Stomach (tissue), 19 donors: ENCODE measurements at places on chromosomes 11 and 22.

DNA sequence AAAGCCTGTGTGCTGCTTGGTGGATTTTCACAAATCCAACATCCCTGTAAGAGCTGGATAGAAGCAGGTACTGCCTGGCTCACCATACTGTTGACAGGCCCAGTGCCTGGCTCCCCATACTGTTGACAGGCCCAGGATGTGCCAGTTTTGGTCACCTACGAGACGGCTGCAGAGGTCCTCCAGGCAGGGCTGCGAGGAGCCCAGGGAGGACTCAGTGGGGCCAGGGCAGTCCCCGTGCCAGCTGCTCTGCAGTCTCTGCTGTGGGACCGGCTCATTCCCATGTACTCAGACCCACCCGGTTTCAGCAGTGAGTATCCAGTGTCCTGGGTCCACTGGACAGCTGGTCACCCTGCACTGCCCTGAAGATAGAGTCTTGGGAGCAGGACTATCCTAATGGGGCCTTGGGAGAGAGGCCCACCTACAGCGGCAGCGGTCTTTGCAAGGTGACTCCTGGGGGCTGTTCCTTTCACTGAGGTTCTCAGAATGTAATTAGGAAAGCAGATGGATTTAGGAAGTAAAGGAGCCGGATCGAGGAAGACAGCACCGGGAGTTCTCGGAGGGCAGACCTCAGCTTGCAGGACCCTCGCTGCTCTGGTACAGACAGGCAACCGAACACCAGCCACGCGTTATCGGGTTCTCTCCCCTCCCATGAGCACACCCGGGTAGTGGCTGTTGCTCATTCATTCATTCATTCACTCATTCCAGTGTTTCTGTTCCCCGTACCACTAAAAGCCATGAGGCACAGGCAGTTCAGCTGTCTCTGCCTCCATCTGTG, 106.1 kb downstream of the CTTN start:
- DNase-seq, result no peak

DNA sequence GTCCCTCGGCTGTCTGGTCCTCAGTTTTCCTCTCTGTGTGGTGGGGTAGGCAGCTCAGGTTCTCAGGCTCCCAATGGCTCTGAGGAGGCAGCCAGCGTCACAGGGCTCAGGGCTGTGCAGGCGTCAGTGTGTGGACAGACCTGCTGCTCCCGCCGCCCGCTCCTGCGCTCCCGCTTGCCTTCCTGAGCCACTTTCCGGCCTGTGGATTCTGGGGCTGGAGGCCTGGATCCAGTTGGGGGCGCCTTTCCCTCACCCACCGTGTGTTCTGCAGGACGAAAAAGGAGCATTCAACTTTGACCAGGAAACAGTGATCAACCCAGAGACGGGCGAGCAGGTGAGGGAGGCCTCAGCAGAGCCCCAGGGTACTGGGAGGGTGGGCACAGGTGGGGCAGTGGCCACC, 14.7 kb downstream of the DPP3 start:
- DNase-seq, result no peak

DNA sequence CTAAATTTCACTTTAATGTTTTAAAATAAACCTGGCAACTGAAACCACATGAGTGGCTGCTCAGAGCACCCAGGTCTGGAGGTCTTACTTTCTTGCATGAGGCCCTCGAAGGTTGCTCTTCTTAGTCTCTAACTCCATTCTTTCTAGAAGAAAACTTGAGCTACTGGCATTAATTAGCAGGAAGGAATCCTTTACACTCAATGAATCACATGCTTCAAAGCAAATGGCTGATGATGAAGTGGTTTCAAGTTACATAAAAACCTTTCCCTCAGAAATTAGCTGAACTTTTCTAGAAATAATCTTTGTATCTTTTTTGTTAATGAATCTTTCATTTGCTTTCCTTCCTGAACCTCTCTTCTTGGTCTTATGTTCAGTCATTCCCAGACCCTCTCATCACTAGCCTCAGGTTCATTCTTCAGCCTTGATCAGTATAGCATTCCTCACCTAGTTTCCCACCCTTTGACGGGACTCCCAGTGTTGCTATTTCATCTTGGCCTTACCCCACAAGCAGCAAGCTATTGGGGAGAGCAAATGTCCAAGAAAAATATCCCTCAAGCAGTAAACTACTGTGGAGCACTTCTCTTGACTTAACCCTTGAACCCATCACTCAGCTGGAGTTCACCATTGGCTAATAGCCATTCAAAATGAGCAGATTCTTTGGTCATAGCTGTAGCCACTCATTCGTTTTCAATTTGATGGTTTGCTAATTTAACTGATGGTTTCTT, 75.1 kb downstream of the INSC start:
- DNase-seq, result no peak

DNA sequence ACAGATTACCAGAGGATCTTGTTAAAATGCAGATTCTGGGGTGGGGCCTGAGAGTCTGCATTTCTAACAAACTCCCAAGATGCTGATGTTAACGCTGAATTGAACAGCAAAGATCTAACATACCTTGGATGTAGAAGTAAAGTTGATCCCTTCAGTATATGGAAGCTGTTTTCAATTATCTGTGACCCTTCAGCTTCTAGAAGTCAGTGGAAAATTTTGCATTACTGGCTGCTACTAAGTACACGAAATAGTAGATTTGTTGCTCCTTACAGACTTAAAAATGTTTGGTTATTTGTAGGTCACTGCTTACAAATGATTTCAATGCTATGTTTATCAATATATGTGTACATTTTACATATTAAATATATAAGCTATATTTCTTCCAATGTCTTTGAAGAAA, 107.4 kb downstream of the ARHGAP42 start:
- DNase-seq, result no peak

- no peak for DNase-seq
These were observed 3.0 kb downstream of the CRYBA4 start for GRCh38 chr22:26624803-26625202.

DNA sequence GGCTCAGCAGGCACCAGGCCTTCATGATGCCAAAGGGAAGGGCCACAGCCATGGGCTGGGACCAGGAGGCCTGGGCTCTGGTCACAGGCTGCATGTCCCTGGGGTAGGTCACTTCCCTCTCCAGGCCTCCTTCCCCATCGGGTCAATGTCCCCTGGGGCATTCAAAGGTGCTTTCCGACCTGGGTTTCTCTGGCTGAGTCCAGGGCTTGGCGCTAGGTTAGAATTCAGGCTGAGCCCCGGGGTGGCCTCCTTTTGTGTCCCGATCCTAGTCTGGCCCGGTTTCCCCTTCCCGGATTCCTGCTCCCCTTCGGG, 12.2 kb downstream of the MAFF start:
- no peak for DNase-seq

- DNase-seq, result no peak
These were observed 3.1 kb upstream of the CATSPERZ start for GRCh38 chr11:64296830-64297698.

DNA sequence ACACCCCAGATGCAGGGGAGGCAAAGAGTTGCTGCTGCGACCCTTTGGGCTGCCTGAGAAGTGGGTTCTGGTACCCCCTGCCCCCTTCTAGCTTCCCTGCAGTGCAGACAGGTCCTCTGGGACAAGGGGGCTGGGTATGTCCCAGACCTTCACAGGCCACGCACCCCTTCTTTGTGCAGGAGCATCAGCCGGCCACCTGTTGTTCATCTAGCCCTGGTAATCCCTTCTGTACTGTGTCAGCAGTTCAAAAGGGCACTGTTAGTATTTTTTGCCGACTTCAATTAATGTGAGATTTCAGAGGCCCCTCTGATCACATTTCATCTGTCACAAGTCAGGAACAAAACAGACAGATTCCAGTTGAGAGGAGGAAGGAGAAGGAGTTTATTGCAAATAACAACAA, 49.9 kb downstream of the ALX4 start:
- no peak for DNase-seq

GRCh38 chr11:69048694-69049489, at the start of gene TPCN2:
Gene TPCN2, plus strand, starts transcription at chr11:69048932. Its CDS starts 66 bp downstream, at chr11:69048998.
- peak; percentile 92 for DNase-seq

- no peak for DNase-seq
These were observed 143.2 kb upstream of the TRPC6 start for GRCh38 chr11:101726988-101727387.

- peak; percentile 86 for DNase-seq
These were observed 34.0 kb upstream of the FBXO3 start for GRCh38 chr11:33808228-33808828.

- DNase-seq, result no peak
These were observed 179.2 kb downstream of the SBF2 start for GRCh38 chr11:10114593-10115404.

DNA sequence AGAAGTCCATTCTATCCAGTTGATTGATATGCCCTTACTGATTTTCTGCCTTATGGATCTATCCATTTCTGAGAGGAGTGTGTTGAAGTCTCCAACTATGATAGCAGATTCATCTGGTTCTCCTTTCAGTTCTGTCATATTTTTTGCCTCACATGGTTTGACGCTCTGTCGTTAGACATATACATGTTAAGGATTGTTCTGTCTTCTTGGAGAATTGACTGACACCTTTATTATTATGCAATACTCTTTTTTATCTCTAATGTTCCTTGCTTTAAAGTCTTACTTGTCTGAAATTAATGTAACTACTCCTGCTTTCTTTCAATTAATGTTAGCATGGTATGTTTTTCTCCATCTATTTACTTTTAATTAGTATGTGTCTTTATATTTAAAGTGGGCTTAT, 12.1 kb upstream of the ARHGAP20 start:
- no peak for DNase-seq

DNA sequence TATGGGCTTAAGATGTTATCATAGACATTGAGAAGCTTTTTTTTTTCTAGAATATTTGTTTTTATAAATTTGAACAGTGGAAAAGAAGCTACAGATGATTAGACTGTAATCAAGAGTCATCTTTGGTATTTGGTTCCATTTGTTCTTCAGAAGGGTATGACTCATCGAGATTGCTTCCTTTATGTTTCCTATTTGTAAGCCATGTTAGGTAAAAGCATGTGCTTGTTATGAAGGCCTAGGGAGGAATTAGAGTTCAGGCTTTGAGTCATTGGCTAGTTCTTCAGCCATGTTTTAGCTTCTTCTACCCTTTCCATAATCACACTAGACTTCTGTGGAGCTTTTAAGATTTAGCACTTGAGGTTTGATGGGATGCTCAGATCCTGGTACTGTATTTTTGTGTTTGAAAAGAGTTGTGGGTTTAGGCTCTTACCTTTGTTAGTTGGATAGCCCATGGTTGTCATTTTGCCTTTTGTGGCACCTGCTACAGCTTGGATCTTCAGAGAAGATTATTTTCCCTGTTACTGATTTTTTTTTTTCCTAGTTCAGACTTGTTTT, 44.3 kb downstream of the POLD3 start:
- no peak for DNase-seq

GRCh38 chr11:124882339-124883071, 15.2 kb downstream of the ROBO4 start:
- no peak for DNase-seq

DNA sequence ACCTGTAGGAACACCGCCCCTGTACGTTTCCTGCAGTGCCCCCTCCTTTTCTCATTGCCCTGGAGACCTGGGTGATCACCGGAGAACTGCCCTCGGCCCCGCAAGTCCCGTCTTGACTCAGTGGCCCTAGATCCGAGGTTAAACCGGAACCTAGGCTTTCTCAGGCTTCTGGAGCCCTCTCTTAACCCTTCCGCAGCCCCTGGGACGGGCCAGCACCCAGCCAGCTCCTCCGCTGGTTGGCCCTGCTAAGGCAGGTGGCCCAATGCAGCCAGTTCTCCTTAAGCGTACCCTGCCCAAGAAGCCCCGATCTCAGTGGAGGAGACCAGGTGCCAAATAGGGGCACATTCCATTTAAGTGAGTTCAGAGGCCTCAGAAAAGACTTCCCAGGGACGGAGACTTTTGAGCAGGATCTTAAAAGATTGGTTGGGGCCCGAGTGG, 776 bp downstream of the NLRX1 start:
- peak; percentile 76 for DNase-seq

DNA sequence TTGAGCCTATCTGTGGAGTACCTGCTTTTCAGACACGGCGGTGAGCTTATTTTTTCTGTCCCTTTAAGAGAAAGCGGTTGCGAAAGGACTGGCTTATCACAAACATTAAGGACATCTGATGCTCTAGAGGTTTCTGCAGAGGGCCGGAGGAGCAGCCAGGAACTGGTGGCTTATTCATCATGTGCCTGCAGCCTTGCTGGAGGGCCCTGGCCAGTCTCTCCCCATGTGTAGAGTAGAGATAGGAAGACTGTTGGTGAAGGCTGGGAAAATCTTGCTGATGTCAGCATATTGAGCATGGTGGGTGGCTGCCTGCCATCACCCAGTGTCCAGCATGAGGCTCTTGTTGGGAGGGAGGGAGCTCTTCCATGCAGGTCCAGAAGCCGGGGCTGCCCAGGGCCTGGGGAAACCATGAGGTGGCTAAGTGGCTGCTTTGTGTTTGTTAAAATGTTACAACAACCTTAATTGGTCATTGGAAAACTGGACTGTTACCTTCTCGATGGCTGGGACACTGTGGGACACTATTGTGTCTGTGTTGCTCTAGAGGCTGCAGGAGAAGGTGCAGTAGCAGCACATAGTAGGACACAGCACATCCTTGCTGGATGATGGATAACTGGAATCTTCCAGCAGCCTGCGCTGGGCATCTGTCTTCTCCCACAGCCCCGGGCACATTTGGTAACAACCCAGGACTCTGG, 54.3 kb downstream of the TSPAN18 start:
- peak; percentile 65 for DNase-seq
